ENCODE measurements at places on chromosomes 5 and 9. TPM values are rescaled to one million over a fixed set of nuclear protein-coding genes. Genes with fewer than 3 reads are reported as not detected.

PLPP6 gene
- 10.2 TPM for total RNA-seq

GPX8 gene
- total RNA-seq, result not detected

GLRX gene
- total RNA-seq, result 55.6 TPM

GRCh38 chr9:93254806-93255493, 71.0 kb downstream of the WNK2 start:
- DNase-seq, result peak; percentile 2

- DNase-seq, result no peak
These were observed 22.8 kb downstream of the FPGS start for GRCh38 chr9:127825319-127826051.

- no peak for DNase-seq
These were observed 15.5 kb upstream of the FSD1L start for GRCh38 chr9:105432247-105432842.

GRCh38 chr9:7121055-7121454, 363.3 kb downstream of the KDM4C start:
- DNase-seq, result no peak

DNA sequence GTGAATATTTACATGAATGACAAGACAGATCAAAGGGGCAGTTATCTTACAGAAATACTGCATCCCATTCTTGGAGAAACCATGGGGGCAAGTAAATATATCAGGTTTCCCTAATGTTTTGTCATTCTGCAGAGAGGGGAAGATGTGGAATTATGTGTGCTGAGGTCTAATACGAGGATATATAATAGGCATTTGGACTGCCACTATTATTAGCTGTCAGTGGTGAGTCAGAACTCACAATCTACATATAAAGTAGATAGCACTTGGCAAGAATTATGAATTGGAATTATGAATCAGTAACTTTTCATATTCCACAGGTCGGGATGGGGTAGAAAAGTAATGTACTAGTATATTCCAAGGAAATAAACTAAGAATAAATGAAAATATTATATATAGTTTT, 121.7 kb downstream of the GIN1 start:
- no peak for DNase-seq

- no peak for DNase-seq
These were observed 2.4 kb downstream of the ANAPC2 start for GRCh38 chr9:137185921-137186320.
